ENCODE measurements at places on chromosomes 11 and 22. TPM values are rescaled to one million over a fixed set of nuclear protein-coding genes. Genes with fewer than 3 reads are reported as not detected.

The MAJIN gene
- not detected for polyA plus RNA-seq

The BIK gene
- not detected for polyA plus RNA-seq

The SCN2B gene
- polyA plus RNA-seq: 4.4 TPM

The OR9Q2 gene
- polyA plus RNA-seq: not detected

The PNPLA5 gene
- not detected for polyA plus RNA-seq

The OR52I1 gene
- polyA plus RNA-seq: not detected

The MYOD1 gene
- 71.6 TPM for polyA plus RNA-seq

The MIOX gene
- polyA plus RNA-seq: 0.15 TPM

The TMEM121B gene
- polyA plus RNA-seq: 5.9 TPM

DNA sequence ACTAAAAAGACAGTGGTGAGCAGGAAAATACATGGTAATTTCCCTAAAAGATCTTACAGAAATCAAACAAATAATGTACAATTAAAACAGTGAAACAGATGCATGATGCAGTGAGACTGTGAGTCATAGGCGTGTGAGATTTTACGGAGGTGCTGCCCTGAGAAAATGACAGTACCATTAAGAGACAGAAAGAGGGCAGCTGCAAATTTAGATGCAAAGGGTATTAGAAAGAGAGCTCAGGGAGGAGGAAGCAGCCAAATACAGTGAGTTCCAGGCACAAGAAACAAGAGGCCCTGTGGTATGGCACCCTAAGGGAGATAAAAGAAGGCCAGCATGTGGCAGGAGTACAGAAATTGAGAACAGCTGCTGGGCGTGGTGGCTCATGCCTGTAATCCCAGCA lies 88.5 kb upstream of the FIBIN start:
- DNase-seq: no peak

DNA sequence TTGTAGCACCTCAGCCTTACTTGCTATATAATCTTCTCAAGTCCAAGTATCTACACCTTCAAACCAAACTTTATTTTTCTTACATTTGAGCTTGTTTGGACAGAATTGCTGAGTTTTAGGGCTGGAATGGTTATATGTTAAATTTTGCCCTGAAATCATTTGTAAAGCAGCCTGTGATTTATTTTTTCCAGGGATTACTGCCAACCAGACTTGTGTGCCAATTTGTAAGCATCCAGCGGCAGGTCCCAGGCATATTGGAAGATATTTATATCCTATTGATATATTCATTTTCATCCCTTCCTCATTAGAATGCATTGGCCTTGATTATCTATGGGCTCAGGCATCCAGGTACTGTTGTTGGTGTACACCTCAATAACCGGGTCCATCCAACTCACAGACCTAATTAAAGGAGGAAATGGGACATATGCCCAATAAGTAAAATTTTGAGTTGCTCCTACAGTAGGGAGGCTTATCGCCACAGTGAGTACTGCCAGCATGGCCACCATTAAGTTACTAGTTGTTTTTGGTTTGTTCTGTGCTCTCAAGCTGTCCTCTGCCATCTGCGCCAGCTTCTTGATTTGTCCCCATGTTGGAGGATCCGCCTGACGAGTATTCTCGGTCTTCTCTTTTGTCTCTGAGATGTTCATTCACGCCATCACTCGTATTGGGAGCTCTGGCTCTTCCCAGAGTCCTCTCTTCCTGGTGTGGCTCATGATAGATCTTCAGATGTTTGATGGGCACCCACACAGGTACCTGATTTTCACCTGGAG lies 9.8 kb upstream of the DNAJB13 start:
- no peak for DNase-seq

- DNase-seq: no peak
Measured at GRCh38 chr22:44613196-44613595, 88.8 kb upstream of the PRR5 start.

GRCh38 chr11:112306230-112306629 lies 45.6 kb upstream of the PLET1 start:
- no peak for DNase-seq

DNA sequence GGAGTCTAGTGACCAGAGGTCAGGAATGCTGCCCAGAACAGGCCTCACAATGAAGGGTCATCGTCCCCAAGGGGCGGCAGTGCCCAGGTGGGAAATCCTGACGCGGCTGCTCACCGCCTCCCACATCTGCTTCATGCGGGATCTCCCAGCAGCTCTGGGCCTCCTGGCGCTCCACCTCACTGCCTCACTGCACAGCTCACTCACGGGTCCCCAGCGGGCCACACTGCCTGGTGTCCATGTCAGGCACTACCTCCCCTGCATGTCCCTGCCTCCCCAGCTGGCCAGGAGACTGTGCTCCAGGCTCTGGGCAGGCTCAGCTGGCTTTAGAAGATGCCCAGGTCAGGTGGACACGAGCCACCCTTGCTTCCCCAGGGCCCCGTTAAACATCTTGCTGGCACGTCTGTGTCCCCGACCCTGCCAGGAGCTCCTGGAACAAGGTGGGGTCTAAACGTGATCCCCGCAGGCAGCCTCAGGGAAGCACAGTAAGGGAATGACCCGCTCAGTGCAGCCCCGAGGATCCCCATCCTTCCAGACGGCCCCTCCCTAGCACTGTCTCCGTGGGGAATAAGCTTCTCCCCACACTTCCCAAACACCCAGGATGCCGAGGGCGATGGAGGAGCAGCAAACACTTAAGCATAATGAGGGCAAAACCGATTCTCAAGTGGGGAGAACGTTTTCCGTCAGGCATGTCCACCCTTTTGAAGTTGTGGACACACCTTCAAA lies 93.2 kb downstream of the TRMU start:
- DNase-seq: no peak

- DNase-seq: no peak
Measured at GRCh38 chr22:37151401-37151800, 1.7 kb upstream of the IL2RB start.

DNA sequence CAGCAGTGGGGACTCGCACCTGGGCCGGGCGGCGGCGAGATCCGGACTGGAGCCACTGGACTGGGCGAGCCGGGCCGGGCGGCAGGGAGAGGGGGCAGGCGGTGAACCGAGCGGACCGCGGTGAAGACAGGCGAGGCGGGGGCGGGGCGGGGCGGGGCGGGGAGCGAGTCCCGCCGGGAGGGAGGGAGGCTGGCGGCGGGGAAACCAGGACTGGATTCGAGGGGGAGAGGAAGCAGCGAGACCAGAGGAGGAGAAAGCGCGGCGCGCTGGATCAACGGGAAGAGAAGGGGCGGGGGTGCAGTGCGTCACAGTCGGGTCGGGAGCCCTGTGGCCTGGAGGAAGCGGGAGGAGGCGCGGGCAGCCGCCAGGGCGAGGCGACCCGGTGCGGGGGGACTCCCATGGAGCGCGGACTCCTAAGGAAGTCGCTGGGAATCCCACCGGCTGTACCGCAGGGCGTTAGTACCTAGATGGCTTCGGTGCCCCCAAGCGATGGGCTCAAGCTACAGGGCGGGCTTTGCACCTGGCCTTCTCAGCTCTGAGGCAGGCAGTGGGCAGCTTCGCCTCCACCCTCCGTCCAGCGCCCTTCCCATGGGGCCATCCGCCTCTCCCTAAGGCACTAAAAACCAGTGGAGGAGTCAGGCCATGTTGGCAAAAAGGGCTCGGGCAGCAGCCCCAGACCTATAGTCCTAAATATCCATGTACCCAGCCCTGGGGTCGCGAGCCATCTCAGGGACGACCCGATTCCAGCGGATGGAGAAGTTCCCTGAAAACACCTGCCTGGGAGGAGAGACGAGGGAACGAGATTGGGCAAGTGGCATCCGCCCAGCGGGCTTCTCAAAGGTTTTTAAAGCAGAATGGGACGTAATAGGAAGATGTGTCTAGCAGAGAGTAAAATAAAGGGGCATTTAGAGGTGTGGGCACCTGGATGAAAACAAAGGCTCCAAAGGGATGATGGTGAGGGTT lies at the start of gene TMEM121B:
Gene TMEM121B (minus strand): TSS at position 128 of the 963 bp plus-strand sequence. CDS start 233 bp downstream, outside the sequence.
- DNase-seq: no peak

- no peak for DNase-seq
Measured at GRCh38 chr11:63907808-63908530, 9.0 kb downstream of the RCOR2 start.

DNA sequence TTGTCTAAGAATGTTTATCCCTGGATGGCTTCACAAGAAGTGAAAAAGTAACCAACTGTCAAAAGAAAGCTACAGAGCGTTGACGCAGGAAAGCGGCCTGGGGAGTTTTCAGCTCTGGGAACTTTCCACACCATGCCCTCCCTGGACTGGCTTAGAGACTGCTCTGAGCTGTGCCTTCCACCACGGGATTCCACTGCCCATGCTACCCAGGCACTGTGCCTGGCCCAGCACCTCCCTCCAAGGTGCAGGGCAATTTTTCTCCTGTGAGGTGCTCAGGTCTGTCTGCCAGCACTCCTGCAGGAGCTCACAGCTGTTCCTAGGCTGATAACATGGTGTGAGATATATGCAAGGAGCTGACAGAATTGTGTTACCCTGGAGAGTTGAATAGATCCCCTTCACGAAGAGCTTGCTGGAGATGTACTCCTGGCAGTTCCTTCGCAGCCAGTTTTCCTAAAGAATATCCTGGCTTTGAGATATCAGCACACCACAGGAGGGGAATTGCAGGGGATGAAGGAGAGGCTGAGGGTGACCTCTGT lies 258.3 kb upstream of the B3GAT1 start:
- DNase-seq: no peak

DNA sequence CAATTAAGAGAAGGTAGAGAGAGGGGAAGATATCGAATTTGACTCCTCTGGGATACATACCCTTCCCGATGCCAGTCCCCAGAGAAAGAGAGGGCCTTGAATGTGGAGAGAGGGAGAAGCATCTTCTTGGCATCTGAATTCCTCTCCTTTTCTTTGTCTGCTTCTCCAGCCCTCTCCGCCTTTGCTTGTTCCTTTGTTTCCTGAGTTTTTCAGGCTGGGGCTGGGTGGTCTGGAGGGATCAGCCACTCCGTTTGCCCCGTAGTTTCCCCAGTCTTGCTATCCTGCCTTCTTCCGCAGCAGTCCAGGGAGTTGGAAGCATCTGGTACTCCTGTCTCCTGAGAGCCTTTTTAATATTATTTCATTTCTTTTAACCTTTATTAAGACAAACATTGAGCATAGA lies 107.1 kb upstream of the CADM1 start:
- no peak for DNase-seq

DNA sequence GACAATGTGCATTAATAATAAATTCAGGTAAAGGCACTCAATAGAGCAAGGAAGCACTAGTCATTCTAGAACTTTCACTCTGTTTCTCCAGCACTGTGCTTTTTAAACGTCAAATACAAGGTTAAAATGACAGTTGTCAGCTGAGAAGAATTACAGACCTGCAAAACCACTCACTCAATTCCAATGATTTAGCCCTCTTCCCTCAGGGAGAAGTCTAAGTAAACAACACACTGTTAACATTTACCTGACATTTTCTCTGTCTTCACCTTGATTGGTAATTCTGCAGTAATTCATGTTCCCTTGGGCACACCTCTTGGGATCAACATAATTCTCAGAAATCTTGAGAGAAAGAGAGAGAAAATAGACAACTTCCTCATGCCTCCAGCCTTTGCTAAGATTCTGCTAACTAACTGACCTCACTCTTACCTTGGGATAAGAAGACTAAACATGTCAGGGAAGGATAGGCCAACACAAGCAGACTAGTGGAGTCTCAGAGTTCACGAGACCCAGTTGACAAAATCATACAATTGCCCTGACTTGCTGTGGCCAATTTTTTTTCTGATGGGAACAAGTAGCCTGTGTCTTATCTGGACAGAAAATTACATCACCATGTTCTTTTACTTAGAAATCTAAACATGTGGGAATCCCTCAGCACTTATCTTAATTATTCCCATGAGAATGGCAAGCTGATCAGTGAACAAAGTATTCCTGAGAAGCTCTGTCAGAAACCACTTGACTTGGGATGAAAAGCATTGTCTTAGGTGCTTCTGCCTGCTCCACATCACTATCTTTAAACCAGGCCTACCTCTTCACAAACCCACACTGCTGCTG lies 516.8 kb upstream of the FAT3 start:
- no peak for DNase-seq

GRCh38 chr11:12206529-12206928 lies 96.1 kb downstream of the MICAL2 start:
- no peak for DNase-seq

- DNase-seq: no peak
Measured at GRCh38 chr11:76835036-76835435, 25.7 kb upstream of the ACER3 start.

- DNase-seq: no peak
Measured at GRCh38 chr22:45455621-45456020, 42.1 kb downstream of the RIBC2 start.

GRCh38 chr11:43979571-43980219 lies 37.3 kb downstream of the C11orf96 start:
- DNase-seq: no peak

GRCh38 chr11:23653071-23653675 lies 792.9 kb upstream of the CCDC179 start:
- DNase-seq: no peak

- DNase-seq: no peak
Measured at GRCh38 chr22:48895831-48896765, 931.6 kb downstream of the BRD1 start.

- DNase-seq: no peak
Measured at GRCh38 chr11:7587712-7588111, 73.9 kb downstream of the PPFIBP2 start.

GRCh38 chr11:73969091-73969490 lies 13.6 kb downstream of the UCP2 start:
- no peak for DNase-seq

GRCh38 chr22:44256556-44257485 lies 55.9 kb downstream of the SHISAL1 start:
- DNase-seq: no peak

DNA sequence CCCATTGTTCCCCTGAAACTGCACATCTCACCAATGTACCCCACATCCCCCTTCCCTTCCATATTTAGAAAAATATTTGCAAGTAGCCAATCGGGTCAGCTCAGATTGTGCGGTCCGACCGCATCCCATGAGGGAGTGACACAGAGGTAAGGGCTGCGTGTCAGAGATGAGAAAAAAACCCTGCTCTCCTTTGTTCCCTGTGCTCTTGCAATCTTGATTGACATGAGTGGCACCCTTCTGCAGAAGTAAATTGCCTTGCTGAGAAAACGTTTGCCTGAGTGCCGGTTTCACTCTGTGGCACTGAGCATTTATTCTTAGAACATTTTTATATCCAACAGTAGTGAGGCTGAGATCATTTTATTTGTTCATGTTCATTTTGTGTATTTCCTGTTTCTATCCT lies 81.6 kb upstream of the CCDC90B start:
- no peak for DNase-seq
